Activated CD4-positive, alpha-beta T cell treated with anti-CD3 and anti-CD28 coated beads for 24 hours (primary cell): ENCODE measurements at places on chromosomes 16 and 17.

DNA sequence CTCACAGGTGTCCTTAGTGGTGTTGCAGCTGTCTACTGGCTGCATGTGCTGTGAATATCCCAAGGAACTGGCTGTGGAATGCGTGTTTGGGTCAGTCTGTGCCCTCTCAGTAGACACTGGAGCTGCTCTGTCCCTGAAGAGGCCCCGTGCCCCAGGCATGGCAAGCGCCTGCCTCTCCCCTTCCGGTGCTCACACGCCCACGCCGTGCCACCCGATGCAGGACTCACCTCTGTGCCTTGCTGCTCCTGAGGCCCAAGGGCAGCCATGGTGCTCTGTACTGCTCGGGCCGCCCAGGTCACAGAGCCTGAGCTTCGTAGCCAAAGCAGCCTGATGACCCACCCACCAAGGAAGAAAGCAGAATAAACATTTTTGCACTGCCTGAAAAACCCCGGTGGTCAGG is 10.0 kb downstream of the RGS11 start:
- DNase-seq, result no peak

- no peak for DNase-seq
Observed at GRCh38 chr17:21089145-21089544, 37.6 kb upstream of the DHRS7B start.

DNA sequence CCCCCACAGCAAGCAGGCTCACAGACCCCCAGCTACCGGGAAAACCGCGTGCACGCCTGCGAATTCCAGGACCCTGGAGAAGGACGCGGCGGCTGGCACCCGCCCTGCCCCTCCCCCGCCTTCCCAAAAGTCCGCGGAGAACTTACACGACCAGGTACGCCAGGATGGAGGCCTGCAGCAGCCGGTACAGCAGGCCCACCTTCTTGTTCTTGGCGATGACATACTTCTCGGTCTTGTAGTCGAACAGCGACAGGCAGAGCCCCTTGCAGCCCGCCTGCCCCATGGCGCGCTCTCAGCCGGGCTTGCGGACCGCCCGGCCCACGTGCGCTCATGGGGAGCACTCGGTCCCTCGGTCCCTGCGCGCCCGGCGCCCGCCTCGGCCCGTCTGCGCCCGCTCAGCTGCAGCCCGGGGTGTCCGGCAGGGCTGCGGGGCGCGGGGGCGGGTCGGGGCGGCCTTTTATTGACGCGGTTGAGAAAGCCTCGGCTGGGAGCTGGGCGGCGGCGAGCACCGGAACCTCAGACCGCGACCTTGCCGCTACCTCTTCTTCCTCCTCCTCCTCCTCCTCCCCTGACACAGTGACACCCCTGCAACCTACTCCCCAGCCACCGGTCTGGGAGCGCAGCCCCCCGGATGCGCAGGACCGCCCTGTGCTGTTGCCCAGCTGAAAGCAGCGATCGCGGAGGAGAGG is at the start of gene P2RX5:
Gene P2RX5 (minus strand): TSS at position 433 of the 689 bp plus-strand sequence. CDS start 150 bp downstream, at position 283.
- no peak for DNase-seq

DNA sequence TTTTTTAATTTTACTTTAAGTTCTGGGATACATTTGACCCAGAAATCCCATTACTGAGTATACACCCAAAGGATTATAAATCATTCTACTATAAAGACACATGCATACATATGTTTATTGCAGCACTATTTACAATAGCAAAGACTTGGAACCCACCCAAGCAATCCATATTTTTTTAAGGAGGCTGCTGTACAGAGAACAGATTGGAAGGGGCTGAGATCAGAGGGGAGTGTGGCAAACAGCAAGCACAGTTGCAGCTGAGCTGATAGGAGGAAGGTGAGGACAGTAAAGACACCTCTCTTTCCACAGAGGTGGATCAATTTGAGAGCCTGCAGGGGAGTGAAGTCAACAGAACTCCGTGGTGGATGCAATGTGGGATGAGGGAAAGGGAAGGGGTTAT is 10.2 kb upstream of the TMEM238L start:
- DNase-seq, result no peak

GRCh38 chr16:30567160-30567990 is 4.1 kb downstream of the ZNF688 start:
- DNase-seq, result peak; percentile 59

GRCh38 chr16:71927383-71927782 is 32.1 kb downstream of the IST1 start:
- no peak for DNase-seq

DNA sequence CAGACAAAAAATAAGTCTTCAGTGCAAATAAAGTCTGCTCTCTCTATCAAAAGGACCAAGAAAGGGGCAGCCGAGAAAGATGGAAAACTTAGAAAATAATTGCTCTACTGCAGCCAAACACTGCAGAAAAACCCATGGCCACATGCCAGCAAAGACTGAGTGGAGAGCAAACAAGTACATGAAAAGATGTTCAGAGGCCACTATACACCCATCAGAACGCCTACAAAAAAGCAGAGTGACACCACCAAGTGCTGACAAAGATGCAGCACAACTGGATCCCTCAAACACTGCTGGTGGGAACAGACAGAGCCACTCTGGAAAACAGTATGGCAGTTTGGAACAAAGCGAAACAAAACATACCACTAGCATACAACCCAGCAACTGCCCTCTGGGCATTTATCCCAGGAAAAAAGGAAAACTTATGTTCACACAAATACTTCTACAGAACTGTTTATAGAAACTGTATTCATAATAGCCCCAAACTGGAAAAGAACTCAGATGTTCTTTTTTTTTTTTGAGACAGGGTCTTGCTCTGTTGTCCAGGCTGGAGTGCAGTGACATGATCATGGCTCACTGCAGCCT is 36.7 kb downstream of the KIAA0753 start:
- DNase-seq, result no peak

DNA sequence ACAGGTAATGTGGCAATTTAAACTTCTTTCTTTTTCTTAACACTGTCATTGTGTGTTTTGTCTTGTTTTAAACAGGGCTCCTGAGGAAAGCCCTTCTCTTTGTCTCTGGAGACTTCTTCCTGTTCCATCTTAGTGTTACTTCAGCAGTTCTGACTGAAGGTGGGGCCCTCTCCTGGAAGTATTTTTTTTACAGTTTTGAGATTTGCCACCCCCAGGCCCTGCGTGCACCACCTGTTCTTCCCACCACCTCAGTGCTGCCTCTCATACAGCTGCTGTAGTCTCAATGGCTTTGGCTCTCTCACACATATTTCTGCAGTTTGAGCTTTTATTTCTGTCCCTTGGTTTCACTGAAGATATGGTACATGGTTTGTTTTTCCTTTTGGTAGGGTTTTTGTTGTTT is 52.5 kb upstream of the ALDH3A1 start:
- no peak for DNase-seq

DNA sequence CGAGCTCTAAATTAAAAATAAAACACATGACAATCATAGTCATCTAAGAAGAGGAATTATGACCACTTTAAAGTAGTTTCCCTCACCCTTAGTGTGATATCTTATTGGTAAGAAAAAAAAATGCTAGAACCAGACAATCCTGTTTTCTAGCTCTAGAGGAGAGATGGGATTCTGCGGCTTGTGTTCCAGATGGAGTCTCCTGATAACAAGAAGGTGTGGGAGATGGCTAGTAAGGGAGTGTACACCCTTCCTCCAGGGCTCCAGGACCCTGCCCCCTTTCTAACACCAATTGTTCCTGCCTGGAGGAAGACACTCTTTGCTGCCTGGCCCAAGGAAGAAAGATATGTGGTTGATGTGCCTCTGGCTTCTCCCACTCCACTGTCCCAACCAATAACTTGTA is 68.8 kb upstream of the FBXO47 start:
- DNase-seq, result no peak

DNA sequence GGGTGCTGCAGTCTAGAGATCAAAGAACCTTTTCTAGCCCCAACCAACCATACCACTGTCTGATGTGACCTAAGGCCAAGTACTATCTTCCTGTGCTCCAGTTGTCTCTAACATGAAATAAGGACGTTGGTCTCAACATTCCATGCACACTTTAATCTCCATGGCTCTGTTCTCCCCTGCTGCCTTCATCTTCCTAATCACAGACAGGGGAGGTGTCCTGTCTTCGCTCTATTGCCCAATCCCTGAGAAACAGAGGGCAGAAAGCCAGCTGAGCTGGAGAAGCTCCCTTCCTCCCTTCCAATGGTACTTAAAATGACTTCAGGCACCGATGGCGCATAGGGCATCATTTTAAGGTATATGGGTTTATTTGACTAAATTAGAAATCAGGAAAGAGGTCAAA is 148.9 kb upstream of the GNAO1 start:
- no peak for DNase-seq

DNA sequence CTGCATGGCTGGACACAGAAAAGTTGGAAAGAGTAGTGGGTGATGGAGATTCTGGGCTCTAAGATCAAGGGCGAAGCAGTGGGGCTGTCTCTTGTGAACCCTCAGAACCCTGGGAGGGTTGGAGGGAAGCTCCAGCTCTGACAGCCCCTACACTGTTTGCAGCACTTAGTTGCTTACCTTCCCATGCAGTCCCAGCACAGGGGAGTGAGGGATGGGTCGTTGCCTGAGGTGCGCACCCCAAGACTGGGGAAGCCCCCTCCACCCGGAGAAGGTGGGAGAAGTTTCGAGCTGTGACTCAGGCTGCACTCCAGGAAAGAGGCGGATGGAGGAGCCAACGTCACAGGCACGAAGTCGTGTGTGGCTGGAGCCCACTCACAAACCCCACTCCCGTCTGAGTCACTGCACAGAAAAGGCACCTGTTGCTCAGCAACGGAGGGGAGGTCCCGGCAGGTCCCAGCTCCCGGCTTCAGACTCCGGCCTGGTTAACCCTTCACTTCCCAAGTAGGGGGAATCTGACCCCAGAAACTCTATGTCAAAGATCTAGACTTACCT is 60.1 kb downstream of the AIPL1 start:
- peak; percentile 52 for DNase-seq

GRCh38 chr17:68592009-68592408 is 9.2 kb downstream of the FAM20A start:
- DNase-seq, result no peak

GRCh38 chr17:63405741-63406261 is 40.3 kb downstream of the CYB561 start:
- no peak for DNase-seq

- no peak for DNase-seq
Observed at GRCh38 chr16:65176603-65177002, 54.7 kb upstream of the CDH11 start.

DNA sequence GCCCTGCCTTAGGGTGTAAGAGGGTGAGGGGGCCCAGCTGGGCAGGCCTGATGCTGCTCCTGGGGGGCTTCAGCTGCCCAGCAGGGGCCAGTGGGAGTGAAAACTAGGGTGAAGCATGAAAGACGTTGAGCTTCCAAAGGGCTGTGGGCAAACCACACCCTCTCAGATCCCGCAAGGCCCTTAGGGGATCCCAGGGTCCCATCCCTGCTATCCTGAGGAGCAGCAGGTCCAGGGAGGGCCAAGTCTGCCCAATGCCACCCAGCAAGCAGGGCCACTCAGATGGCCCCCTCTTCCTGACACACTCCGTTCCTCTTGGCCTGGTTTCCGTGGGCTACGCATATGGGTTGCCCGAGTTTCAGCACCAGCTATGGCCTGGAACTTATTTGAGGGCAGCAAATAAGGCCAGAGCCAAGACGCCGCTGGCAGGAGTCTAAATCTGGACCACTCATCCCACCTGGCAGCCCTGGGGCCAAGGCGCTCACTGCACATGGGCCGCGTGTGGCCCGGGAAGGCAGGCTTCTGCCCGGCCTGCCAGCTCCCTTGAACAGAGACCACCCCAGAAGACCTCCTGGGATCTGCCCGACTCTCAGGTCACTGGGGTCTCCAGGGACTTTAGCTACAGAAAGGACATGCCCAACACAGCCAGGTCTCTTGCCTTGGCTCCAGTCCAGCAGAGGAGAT is 4.2 kb downstream of the ATP2A3 start:
- no peak for DNase-seq

- DNase-seq, result no peak
Observed at GRCh38 chr17:78325076-78325687, 34.7 kb downstream of the SOCS3 start.

DNA sequence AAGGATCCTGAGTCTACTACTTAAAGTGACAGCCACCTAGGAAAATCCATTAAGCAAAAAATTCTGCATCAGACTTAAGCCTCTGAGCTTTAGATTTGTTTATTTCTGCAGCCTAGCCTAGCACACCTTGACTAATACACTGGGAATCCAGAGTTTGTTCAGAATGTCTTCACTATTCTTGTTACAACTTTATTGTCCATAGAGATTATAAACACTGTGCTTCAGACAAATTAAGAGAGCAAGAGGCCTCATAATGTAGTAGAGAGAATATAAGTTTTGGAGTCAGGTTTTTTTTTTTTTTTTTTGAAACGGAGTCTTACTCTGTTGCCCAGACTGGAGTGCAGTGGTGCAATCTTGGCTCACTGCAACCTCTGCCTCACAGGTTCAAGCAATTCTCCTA is 8.9 kb upstream of the THUMPD1 start:
- no peak for DNase-seq

DNA sequence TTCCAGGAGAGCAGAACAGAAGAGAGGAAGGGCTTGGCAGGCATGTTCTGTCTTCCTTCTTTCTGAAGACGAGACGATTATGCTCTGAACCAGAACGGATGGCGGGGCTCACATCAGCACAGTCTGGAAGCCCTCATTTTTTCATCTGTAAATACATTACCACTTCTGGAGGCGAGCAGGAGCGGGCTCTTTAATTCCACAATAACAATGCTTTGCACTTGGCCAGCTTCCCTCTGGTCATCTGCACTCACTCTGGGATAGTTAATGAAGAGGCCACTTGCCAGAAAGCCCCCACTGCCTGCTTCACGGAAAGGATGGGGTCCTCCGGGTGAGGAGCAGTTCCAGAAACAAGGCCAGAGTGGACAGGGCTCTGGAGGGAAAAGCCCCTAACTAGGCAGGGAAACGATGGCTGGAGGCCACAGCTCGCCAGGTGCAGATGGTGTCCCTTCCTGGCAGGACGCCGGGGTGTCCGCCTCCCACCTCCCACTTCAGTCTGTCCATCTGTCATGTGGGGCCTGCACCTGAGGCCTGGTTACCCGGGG is 13.1 kb upstream of the BCAR1 start:
- DNase-seq, result no peak

GRCh38 chr17:71398800-71399219 is 722.0 kb upstream of the SOX9 start:
- no peak for DNase-seq
